SJCRH30 (cell line): ENCODE measurements at places on chromosomes 6 and 20.
A peak's percentile ranks its signal among the peaks of the same experiment; 100 is the strongest.

DNA sequence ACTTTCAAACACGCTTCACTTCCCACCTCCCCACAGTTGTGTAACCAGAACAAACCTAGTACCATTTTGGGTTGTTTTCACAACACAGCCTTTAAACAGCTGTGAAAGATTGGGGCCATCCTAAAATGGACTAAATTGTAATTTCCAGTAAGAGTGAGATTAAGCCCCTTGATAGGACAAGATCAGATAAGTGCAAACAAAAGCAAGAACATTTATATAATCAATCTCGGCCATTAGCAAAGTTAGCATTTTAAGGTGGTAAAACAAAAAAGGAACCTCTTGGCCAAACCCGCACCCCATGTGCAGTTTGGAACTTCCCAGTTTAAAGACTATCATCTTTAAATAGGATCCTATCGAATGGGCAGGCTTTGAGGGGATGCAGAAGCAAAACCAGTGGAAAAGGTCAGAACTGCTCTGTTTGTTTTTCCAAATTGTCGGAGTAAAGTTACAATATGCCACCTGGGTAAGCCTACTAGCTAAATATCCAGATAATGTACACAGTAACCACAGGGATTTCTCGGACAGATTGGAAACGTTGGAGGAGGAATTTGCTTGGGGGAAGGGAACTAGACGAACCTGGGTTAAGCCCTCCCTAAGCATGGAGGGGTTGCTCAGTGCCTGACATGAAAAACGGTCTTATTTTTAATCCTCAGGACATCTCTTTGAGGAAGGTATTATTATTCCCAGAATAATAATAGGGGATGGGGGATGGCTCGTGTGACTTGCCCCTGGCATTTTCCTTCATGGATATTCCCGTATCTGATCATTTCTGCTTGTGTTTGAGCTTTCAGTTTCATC, 159.8 kb upstream of the SALL4 start:
- DNase-seq: peak; percentile 5

- peak; percentile 47 for DNase-seq
Measured at GRCh38 chr20:57907131-57908000, 197.6 kb upstream of the PMEPA1 start.

DNA sequence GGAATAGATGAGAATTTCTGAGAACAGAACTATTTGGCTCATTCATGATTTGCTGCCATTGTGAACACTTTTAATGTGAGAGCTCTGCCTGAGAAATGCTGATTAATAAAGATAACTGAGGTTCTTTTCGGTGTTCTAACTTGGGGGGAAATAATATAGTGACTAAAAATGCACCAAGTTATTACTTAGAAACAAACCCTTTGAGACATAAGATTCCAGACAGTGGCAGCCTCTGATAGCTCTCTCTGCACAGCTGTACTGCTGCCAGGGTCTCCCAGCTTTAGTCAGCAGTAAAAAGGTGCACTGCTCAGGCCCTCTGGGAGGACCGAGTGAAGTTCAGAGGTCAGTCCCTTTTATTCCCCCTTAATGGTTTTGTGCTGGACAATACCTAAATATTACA, 2.5 kb upstream of the PRDM1 start:
- no peak for DNase-seq

DNA sequence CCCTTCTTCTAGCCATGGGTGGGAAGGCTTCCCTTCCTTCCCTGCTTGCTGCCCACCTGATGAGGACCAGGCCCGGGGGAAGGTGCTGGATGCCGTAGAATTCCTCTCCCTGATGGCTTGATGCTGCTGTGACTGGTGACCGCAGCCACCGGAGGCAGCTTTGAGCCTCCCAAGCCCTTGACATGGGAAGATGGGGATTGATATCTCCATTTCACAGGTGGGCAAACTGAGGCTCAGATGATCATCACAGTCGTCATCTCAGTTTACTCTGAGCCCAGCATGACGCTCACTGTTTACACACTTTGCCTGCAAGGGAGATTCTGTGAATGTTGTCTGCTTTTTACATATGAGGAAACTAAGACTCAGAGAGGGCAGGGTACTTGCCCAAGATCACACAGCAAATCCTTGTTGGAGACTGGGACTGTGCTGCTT, 43.9 kb downstream of the SRC start:
- no peak for DNase-seq

- DNase-seq: no peak
Measured at GRCh38 chr6:127869772-127870404, 31.0 kb downstream of the THEMIS start.
